Coronary artery (tissue), 2 donors: ENCODE measurements at places on chromosomes 2 and 18.

DNA sequence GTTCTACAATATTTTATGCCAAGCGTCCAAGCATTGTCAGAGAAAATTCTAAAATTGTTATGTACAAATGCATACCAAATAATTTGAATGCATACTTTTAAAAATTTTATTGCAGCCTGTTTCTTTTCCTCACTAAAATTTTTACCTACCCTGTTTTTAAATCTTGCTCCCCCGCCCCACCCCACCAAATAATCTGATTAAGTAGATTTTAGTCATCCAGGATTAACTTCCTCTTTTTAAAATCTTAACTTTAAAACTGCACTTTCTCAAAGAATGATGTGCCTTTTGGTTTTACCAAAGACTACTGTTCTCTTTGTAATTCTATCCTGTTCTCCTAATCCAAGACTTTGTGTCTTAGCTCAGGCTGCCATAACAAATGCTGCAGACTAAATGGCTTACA, 269.4 kb upstream of the FN1 start:
- DNase-seq = no peak

- no peak for DNase-seq
These were observed 854.0 kb upstream of the GCFC2 start for GRCh38 chr2:76564734-76565133.

DNA sequence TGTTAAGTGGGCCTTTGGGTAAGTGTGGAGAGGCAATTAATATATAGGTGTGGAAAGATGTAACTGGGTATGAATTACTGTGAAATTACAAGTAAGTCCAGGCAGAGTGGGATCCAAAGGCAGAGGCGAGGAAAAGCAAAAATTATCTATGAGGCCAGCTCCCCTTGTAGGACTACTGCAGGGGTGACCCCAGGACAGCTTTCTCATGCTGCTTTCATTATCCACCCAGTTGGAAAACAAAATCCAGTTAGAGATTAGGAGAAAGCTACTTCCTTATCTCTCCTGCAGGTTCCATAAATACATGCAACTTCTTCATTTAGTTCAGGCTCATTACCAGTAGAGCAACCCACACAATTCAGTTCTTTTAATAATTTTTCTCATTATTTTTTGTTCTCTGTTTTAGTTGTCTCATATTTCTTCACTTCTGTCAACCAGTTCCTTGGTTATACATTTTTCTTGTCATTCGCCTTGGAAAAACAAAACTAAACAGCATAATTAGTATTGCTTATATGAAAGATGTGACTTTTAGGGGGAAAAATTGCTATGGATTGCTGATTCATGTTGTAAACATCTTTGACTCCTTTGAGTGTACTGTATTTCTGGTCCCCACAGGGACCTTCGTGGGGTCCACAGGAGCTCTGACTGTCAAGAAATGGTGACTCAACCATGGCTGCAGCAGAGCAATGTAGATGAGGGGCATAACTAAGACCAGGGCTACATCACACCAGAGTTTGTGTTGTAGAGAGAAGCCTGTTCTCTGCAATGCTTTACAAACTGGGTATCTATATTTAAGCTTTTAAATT, 110.4 kb upstream of the PARD3B start:
- no peak for DNase-seq

- no peak for DNase-seq
These were observed 28.6 kb downstream of the DNMT3A start for GRCh38 chr2:25312958-25313710.

- no peak for DNase-seq
These were observed 32.6 kb upstream of the NPC1 start for GRCh38 chr18:23618862-23619387.

GRCh38 chr2:238956676-238957075, 108.8 kb downstream of the TWIST2 start:
- DNase-seq = no peak

DNA sequence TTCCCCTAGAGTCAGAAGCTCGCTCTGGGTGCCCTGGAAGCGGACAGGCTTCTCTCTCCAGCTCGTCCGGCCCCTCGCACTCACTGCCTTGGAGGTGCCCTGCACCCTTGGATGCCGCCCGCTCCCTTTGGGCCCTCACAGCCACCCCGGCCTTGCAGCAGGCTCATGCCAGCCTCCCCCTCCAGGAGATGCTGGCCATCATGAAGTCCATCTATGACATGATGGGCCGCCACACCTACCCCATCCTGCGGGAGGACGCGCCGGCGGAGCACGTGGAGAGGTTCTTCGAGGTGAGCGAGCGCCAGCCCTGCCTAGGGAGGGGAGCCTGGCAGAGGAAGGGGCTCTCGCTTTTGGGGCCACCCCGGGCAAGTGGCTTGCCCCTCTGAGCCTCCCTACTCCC, 20.3 kb upstream of the FAHD2A start:
- peak; percentile 70 for DNase-seq

DNA sequence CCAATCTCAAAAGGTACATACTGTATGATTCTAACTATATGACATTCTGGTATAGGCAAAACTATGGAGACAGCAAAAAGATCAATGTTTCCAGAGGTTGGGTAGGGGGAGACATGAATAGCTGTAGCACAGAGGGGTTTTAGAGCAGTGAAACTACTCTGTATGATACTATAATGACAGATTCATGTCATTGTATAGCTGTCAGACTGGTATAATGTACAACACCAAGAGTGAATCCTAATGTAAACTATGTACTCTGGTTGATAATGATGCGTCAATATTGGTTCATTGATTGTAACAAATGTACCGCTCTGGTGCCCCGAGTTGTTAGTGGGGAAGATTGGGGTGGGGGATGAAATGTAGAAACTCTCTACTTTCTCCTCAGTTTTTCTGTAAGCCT, 172.4 kb upstream of the SPOPL start:
- DNase-seq = no peak

DNA sequence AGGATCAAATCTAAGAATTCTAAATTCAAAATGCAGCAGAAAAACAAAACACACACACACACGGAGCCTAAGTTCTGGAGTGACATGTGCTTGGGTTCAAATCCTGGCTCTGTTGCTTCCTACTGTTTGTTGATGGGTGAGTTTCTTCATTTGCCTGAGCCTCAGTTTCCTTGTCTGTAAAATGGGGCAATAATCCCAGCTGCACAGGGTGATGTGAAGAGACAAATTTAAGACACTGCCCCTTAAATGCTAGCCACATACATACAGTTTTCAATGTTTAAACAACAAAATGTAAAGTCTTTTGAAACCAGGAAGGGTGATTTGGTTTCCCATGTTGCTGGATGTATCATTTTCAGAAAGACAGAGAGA, 943 bp upstream of the GPR17 start:
- no peak for DNase-seq

DNA sequence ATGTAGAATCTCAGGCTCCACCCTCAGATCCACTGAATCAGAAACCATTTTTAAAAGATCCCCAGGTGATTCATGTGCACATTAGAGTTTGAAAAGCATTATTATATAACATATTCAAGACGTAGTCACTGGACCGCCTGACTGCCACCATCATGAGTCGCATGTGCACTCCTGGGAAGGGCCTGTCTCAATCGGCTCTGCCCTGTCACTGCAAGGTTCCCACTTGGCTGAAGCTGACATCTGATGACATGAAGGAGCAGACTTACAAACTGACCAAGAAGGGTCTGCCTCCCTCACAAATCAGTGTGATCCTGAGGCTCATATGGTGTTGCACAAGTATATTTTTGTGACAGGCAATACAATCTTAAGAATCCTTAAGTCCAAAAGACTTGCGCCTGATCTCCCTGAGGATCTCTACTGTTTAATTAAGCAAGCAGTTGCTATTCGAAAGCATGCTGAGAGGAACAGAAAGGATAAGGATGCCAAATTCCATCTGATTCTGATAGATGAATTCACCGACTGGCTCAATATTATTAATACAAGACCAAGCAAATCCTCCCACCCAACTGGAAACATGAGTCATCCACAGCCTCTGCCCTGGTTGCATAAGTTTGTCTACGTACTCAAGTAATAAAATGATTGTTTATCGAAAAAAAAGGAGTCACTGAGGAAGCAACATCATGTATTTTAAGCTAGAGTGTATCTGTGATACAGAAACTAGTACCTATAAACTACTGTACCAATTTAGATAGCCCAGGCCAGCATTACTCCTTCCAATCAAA, 26.2 kb downstream of the ATAD2B start:
- no peak for DNase-seq

GRCh38 chr2:37020212-37020886, 54.0 kb upstream of the STRN start:
- peak; percentile 78 for DNase-seq
